Gastroesophageal sphincter (tissue), 4 donors: ENCODE measurements at places on chromosomes 2 and 18. TPM values are rescaled to one million over a fixed set of nuclear protein-coding genes. Genes with fewer than 3 reads are reported as not detected.

The TOGARAM2 gene
- total RNA-seq: 2.0 TPM

DNA sequence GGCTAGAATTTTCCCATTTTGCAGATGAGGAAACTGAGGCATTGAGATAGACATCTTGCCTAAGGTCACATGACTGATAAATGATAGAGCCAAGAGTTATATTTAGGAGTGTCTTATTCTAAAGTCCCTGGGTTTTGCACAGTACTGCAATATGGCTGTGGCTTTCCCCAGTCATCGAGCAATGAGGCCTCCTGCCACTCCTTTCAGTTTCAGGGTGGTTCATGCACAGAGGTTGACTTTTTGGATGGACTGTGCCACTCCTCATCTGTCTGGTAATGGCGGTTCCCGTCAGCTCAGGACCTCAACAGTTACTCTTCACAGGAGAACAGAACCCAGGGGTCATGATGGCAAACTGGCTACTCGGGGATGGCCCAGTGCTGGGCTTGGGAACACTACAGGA lies 131.1 kb downstream of the ACKR3 start:
- no peak for ATAC-seq

The PLGLB2 gene
- 2.4 TPM for total RNA-seq

DNA sequence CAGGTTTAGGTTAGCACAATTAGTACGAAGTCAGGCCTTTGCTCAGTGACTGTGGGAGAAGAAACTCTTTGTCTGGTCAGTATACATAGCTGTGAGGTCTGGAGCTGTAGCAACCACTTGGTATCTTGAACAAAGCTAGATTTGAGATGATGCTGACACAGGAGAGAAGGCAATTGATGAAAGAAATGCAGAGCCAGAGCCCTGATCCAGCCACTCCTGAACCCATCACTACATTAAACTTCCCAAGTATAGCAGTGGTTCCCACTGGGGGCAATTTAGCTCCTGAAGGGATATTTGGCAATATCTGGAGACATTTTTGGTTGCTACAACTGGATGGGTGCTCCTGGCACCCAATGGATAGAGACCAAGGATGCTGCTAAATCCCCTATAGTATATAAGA lies 143.9 kb upstream of the SPRED2 start:
- no peak for ATAC-seq

GRCh38 chr18:74742573-74743243 lies 145.0 kb downstream of the ZNF407 start:
- no peak for ATAC-seq

The MATN3 gene
- not detected for total RNA-seq

DNA sequence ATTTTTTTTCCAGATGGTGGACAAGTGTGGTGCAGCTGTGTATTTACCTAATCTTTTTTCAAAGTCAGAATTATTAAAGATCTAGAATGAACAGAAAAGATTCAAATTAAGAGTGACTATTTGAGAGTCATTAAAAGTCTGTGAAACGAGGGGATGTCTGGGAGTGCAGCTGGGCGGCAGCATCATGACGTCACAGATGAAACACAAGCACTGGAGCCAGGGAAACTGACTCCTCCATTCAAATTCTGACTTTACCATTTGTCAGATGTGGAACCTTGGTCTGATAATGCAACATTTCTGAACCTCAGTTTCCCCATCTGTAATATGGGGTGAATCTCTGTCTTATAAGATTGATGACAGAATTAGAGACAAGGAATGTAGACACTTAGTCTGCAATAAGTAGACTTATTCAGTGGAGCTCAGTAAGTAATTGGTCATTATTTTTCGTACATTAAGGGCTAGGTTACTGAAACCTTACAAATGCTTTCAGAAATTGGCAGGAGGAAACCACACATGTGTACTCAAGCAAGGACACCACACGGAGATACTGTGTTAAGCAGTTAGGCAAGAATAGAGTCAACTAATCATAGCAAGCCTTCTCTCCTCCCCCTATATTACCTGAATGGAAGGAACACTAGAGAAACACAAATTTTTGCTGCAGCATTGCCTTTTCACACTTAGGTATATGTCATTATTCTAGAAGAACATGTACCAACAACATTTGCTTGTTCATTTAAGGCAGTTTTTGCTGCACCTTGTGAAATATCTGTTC lies 27.8 kb upstream of the CXXC1 start:
- no peak for ATAC-seq

The FAM124B gene
- total RNA-seq: 3.4 TPM

- ATAC-seq: no peak
These were observed 4.5 kb downstream of the HAAO start for GRCh38 chr2:42787788-42788477.

DNA sequence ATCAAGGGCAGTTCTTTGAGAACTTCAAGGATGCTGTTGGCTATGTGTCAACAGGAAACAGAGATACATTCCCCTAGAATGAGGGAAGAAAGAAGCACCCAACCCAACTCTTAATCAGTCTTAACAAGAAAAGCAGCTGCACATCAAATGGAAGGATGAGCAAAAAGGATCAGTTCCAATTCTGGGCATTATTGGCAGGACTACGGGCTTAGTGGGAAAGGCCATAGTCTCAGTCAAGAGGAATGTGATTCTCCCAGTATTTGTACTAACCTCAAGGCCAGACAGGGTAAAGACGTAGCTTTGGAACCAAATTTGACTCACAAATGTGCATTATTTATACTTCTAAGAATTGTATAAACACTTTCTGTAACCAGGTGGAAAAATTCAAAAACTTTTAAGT lies 18.2 kb downstream of the BMP10 start:
- no peak for ATAC-seq

DNA sequence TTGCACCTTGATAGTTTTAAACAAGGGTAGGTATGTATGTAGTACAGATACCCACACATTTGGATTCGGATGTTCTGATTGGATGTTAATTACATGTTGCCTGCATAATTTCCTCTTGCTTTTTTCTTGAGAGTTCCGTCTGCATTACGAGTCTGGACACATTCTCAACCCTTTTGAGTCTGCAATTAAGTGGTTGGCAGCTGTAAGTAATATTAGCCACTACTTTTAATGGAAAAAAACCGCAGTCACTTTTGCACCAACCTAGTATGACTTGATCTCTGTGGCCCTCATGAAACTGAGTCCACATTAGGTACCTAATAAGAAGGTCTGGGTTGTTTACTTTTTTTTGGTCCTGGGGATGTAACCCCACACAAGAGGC lies 217.3 kb downstream of the VAPA start:
- no peak for ATAC-seq

DNA sequence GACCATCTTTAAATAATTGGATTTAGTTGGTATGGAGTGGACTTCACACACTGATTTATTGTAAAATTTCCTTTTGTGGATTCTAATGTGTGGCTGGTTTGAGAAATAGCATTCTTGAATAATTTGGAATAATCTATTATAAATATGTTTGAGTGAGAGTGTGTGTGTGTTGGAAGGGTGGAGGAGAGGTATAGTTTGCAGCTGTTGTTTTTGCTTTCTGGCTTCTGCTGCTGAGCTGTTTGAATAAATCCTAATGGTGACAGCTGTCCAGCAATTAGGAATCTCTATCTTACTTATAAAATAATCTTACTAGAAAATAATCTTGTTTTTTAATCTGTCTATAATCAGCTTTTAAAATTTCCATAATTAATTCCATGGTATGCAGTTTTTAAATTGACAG lies 1283.0 kb upstream of the CDH2 start:
- no peak for ATAC-seq

The REV1 gene
- total RNA-seq: 25.9 TPM

The CDK15 gene
- 1.7 TPM for total RNA-seq

- no peak for ATAC-seq
These were observed 139.4 kb downstream of the MTCL1 start for GRCh38 chr18:8844721-8845148.

DNA sequence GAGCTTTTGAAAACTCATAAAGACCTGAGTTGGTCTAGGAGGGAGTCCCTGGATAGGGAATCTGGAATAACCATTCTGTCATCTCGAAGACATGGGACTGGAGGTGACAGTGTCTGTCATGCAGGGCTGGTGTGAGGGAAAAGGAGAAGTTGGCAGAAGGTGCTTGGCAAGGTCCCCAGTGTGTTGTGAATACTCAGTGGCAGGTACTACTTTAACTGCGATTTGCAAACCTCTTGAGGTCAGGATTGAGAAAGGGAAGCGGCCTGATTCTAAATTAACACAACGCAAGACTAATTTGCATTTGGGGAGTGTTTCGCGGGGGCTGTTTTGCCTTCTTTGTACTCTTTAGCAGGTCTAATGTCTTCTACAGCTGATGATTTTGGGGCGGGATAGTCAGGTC lies 77.0 kb upstream of the TMEM200C start:
- no peak for ATAC-seq
